EL (cell line): ENCODE measurements at places on chromosomes 3 and 15.

DNA sequence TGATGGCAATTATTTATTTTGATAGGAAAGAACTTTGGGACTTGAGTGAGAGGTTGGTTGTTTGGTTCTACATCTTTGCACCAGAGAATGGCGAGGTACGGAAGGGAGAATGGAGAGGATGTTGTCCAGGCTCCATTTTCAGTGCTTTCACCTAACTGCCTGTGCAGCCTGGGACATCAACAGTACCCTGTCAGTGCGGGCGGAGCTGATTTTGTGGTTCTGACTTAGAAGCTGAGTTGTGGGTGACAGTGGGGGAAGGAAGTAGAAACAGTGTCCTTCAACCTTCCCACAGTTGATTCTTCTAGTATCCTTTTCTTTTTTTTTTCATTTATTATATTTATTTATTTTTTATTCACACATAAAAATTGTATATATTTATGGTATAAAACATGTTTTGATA lies 95.3 kb downstream of the TIGIT start:
- DNase-seq: no peak

DNA sequence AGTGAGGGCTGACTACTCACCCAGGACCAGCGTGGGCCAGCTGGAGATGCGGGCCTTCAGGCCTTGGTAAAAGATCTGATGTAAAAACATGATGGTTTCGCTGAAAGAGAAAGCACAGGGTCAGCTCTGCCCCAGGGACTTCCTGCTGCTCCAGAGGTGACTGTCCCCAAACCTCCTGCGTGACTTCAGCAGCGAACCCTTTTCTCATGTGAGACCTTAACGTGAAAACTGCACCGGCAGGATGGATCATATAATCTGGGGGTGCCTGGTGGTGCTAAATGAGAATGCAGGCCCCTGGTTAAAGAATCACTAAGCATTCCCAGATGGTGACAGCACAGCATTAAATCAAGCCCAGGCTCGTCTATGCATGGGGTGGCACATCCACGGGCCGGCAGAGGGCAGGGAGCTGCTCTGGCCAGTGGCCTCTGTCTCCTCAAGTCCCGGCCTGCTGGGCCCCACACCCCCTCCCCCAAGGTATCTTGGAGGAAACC lies 55.4 kb downstream of the RASGRF1 start:
- DNase-seq: peak; percentile 50

- DNase-seq: no peak
Measured at GRCh38 chr15:98938105-98938417, 69.5 kb downstream of the PGPEP1L start.

DNA sequence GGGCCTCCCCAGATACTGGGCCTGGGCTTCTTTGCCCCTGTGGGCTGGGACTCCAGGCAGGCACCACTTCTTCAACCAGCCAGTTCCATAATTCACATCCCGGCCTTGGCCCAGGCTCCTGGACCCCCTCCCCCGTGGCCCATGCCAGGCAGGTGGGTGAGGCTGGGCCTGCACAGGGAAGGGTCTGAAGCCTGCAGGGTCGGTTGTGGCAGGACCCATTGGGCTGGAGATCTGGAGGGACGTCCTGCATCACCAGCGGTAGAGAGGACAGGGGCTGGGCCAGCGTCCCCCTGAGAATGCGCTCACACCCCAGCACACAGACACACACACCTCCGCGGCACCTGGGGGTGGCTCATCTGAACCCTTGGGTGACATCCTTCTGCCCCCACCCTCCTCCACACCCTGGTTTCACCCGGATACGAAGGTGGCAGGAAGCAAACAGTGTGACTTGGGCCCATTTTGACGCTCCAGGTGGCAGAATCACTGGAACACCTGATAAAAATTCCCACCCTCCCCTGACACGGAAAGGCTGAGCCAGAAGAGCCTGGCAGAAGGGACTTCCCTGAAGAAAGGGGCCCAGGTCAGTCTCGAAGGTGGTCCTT lies 15.4 kb downstream of the ZDHHC19 start:
- no peak for DNase-seq

GRCh38 chr15:78255421-78256043 lies 8.8 kb upstream of the DNAJA4 start:
- DNase-seq: no peak

GRCh38 chr3:45553469-45553974 lies 41.0 kb upstream of the LIMD1 start:
- DNase-seq: peak; percentile 70

DNA sequence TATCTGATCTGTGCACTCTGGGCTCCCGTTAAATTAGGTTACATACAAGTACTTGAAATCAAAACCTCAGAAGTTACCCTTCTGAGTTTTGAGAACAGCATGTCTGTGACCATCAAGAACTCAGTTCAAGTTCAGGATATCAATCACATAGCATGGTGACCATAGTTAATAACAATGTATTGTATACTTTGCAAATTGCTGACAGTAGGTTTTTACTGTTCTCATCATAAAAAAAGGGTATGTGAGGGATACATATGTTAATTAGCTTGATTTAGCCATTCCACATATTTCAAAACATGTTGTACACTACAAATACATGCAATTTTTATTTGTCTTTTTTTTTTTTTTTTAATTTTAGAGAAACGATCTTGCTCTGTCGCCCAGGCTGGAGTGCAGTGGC lies 25.5 kb downstream of the TMEM40 start:
- no peak for DNase-seq

DNA sequence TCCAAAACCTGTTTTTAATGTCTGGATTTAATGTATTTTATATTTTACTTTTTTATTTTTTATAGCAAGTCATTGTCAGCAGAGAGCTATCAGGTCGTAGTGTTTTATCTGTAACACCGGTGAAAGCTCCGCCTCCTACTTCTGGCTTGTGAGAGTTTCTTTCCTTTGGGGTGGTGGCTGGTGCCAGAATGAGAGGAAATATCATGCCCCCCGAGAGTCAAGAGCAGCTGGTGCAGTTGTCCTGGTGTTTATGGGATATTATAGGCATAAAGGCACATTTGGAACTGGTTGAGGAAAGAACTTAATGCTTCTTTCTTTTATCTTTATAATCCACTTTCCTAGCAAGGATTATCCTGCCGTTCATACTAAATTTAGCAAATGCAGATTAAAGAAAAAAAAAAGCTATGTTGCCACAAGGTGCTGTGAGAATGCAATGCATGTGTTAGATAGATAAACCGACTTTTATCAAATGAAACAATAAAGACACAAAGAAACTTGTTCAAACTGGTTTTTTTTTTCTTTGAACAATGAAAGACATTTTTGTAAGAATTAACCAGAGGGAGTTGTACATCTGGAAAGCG lies 260.1 kb upstream of the PLSCR5 start:
- DNase-seq: no peak

GRCh38 chr3:70815817-70816216 lies 503.4 kb upstream of the MDFIC2 start:
- DNase-seq: no peak

- no peak for DNase-seq
Measured at GRCh38 chr3:141793476-141794260, 30.5 kb downstream of the GRK7 start.

GRCh38 chr3:181344331-181344730 lies 354.8 kb upstream of the DNAJC19 start:
- DNase-seq: no peak
